Effector CD8-positive, alpha-beta T cell (primary cell): ENCODE measurements at places on chromosomes 1 and 21.
A peak's percentile ranks its signal among the peaks of the same experiment; 100 is the strongest.

DNA sequence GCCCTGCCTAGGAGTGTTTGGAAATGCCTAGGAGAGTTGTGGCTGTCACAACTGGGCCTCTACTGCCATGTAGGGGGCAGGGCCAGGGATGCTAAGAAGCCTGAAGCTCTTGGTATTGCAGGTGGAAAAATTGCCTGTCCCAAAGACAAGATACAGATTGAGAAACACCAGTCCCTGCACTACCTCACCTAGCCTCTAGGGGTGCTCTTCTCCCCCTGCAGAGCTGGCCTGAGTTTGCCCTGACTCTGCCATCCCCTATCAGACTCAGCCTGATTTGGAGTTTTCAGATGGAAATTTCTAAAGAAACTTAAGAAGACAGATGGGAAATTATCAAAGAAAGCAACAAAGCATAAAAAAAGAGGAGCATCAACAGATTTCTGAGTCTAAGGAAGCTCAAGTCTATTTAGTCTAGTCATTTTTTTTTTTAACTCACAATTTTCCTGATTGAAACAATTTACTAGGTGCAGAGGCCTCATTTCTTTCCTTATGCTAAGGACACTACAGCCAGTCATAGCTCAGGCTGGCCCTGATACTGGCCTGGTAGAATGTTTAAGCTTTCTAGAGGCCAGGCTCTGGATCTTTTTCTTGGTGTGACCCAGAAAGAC, 61.4 kb upstream of the LRRN2 start:
- peak; percentile 21 for DNase-seq

DNA sequence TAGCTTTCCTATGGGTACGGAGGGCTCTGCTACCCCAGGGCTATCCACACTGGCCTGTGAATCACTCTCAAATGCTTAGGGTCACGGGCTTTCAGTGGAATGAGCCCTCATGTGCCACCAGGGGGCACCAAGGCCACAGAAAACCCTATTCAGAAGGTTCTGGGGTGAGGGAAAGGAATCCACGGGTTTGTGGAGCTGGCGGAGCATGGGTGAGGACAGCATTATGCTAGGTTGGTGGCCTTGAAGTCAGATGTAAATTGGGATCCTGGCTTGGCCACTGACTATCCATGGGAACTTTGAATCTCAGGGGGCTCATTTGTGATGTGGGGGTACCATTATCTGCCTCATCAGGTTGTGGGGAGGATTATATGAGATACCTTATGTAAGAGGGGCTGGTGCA, 5.1 kb upstream of the LAMTOR5 start:
- peak; percentile 39 for DNase-seq

- DNase-seq, result no peak
Measured at GRCh38 chr1:97332716-97333115, 588.1 kb downstream of the DPYD start.

DNA sequence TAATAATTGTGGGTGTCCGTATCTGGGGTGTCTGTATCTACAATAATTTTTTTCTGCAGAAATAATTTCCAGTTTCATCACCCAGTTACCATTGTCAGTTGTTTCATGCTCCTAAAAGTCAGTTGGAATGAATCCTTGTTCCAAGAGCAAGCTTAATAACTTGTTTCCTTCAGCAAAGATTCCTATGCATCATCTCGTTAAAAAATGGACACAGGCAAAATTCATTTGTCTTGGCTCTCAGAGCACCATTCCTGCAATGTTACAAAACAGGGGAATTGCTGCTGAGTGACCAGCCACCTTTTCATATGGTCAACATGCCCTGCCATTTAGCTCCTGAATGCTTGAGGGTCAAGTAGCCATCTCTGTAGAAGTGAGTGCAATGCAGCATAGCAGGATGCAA, 393.4 kb downstream of the KCNT2 start:
- DNase-seq, result no peak

GRCh38 chr1:39398278-39399021, 93.0 kb upstream of the BMP8A start:
- no peak for DNase-seq

DNA sequence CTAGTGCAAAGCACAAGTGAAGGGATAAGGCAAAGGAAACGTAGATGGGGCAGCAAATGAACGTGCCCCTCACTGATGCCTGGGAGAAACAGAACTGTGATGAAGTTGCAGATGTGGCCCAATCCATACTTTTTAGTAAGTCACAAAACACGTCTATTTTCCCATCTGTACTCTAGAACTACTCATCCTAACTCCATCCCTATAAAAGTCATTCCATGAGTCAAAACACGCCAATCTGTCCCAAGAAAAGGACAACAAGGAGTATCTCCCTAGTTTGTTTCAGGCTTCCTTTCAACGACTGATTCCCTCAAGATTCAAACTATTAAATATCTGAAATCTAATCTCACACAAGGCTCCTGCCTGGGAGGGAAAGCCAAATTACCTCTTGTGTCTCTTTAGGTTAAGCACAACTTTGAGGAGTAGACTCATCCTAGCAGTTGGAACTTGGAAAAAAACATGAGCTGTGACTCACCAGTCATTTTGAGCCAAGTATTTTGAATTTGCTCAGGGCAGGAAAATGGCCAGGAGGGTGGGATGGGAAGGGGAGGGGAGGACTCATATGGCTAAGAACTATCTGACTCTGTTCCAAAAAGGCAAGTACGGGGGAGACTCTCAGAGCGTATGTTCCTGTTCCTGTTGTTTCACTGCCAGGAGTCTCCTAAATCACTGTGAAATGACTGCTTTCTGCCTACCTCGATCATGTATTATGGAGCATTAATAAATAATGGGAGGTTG, 214.5 kb upstream of the CAMK1G start:
- no peak for DNase-seq

- DNase-seq, result no peak
Measured at GRCh38 chr1:81470275-81470674, 330.5 kb upstream of the ADGRL2 start.

- no peak for DNase-seq
Measured at GRCh38 chr1:235843461-235843961, 23.2 kb downstream of the LYST start.

DNA sequence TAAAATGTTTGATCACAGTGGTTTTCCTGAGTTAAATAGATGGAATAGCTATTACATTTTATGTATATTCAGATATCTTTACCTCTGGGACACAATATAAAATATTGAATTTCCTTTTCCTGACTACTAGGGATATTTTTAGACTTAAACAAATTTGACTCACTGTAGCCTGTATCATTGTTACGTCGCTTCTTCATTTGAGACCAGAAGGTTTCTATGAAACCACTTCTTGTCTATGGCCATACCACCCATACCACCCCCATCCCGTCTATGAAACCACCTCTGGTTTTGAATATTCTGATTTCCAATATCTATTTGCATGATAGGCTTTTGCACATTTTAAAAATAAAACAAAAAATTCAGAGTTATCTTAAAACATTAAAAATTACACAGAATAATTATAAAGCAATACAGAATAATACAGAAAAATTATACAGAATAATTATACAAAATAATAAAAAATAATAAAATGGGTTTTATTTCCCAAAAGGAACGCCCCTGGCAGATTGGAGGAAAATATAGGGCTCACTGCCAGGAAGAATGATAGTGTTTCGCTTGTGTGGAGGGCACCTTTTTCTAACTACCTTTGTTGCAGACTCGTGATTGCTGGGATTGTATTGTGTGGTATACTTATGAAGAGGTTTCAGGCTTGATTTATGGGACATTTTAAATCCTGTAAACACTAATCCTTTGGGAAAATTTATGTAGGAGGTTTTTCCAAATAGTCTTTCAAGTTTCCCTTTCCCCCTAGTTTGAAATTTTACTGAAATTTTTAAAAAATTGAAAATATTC, 4.7 kb downstream of the SPEN start:
- DNase-seq, result no peak

DNA sequence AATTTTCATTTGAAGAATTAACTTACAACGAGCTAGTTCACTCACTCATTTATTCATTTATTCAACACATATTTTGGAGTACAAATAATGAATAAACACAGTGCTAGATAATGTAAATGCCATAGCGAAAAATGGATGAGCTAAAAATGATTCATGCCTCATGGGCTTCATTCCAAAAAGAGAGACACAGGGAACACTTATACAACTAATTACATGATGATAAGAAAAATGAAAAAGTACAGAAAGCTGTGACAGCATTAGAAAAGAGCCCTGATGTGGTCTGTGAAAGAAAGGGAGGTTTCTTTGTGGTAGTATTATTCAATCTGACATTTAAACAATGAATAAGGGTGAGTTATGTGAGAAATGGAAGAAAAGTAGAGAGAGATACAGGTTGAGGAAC, 726.4 kb downstream of the AMY1C start:
- no peak for DNase-seq

DNA sequence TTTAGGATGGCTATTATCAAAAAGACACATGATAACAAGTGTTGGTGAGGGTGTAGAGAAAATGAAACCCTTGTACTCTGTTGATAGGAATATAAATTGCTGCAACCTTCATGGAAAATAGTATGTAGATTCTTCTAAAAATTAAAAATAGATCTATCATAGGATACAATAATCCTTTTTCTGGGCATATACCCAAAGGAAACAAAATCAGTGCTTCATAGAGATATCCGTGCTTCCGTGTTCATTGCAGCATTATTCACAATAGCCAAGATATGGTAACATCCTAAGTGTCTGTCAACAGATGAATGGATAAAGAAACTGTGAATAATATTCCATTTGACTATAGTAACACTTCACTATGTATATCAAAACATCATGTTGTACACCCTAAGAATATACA, 106.7 kb downstream of the MIS18A start:
- DNase-seq, result no peak

- DNase-seq, result no peak
Measured at GRCh38 chr1:109466452-109467300, at the start of gene SYPL2. Gene SYPL2, plus strand, starts transcription at chr1:109466546. Its CDS starts 298 bp downstream, at chr1:109466844.

- DNase-seq, result no peak
Measured at GRCh38 chr21:35540950-35541638, 492.0 kb upstream of the RUNX1 start.

DNA sequence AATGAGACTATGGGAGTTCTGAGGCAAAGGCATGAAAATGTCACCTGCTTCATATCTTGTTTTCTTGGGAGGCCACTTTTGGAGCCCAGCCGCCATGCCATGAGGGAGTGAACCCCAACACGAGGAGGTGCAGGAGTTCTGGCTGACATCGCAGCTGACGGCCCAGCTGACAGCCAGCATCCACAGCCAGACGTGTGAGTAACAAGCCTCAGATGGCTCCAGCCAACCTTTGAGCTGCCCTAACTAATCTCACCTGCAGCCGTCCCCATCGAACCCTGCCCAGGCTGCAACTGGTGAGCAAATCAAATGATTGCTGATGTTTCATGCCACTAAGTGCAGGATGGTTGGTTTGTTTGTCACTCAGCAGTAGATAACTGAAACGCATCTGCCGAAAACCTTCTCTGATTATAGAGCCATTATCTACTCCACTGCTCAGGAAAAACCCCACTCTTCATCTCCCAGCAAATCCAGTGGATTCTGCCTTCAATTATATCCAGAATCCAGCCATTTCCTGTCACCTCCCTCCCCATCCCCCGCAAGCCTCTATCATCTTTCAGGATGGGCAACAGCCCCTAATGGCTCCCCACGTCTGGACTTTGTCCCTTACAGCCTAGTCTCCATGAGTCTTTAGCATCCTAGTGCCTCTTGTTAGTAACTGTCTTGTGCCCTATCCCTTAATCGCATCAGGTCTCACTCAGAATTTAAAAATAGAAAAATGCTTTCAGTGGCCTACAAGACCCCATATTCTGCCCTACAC, 18.5 kb upstream of the RAB4A start:
- no peak for DNase-seq

DNA sequence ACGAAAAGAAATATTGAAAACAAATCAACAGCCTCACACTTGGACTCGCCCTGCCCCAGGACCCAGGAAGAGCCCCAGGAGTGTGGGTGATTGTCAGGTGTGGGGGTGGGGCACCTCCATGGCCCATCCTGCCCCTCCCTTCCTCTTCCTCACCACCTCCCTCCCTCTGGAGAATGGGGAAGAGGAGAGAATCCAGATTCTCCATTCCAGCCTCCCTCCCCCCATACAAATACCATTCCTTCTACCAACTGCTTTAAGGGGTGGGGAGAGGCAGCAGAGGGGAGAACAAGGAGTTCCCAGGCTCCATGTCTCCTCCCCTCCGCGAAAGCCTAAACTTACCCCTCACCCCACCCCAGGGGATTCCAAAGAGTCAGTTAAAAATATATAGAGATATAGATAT, 36.7 kb downstream of the MEF2D start:
- DNase-seq, result no peak

- DNase-seq, result no peak
Measured at GRCh38 chr1:184911830-184912229, 62.5 kb downstream of the NIBAN1 start.

GRCh38 chr1:24917327-24918074, 12.6 kb downstream of the RUNX3 start:
- DNase-seq, result no peak

DNA sequence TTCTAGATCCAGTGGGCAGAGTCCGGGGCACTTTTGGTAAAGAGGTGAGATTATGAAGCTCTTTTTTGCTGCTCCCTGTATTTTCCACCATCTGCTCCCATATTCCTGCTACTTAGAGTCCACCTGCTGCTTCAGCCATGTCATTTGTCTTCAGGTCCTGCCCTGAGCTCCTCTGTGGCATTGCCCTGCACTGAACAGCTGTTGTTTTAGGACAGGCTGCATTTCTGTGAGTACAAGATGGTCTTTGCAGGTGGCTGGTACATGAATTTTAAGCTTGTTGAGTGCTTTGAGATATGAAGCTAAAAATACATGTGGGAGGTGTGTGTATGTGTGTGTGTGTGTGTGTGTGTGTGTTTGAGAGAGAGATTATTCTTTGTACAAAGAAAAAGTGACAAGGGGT, 21.9 kb downstream of the MT1HL1 start:
- DNase-seq, result no peak

DNA sequence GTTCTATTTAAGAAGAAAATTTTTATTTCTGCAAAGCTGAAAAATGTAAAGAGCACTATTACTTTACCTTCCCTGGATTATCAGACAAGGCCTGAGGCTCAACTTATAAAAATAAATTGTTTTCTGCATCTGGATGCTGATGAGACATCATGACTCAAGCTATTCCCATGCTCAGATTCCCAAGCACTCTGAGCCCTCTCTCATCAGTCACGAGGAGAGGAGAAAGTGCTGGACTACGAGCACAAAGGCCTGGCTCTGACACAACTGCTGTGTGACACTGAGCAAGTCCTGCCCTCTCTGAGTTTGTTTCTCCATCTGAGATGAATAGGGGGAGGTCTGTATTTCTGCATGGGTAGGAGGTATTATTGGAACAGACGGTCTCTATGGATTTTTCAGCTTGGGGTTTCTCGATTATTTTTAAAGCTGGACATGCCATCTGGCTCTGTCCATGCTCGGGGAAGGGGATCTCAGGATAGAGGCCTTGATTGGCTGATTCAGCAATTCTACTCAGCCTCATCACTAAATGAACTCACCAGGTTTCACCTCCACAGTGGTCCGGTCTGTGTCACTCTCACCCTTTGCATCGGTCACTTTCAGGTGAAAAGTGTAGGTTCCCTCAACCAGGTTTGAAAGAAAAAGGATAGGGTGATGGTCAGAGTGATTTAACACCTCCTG, 107.7 kb downstream of the KIAA0319L start:
- DNase-seq, result no peak
